NCI-H345 (cell line): ENCODE measurements at places on chromosomes 4 and X.

- no peak for DNase-seq
Measured at GRCh38 chrX:116384406-116384954, 51.9 kb upstream of the SLC6A14 start.

DNA sequence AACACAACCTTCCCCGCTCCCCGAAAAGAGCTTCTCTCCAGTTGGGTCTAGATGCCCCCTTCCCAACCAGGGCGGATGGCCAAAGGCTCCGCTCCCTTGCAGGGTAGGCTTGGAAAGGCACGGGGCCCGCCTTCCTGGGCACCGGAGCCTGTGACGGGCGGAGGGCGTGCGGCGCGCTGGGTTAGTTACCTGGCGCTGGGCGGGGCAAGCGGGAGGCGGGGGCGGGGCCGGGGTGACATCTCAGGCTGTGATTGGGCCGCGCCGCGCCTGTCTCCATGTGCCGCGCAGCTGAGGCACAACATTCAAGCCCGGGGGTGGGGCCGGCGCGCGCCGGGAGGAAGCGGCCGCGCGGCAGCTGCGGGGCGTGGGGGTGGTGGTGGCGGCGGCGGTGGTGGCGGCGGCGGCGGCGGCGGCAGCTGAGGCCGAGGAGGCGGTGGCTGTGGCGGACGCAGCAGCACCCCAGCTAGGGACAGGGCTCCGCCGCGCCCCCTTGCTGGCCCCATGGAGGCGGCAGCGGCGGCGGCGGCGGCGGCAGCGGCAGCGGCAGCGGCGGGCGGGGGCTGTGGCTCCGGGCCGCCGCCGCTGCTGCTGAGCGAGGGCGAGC, at the start of gene REPS2:
REPS2 (plus strand) TSS at position 298 of the 604 bp plus-strand sequence; CDS start at position 502, 204 bp downstream.
- peak; percentile 88 for DNase-seq

DNA sequence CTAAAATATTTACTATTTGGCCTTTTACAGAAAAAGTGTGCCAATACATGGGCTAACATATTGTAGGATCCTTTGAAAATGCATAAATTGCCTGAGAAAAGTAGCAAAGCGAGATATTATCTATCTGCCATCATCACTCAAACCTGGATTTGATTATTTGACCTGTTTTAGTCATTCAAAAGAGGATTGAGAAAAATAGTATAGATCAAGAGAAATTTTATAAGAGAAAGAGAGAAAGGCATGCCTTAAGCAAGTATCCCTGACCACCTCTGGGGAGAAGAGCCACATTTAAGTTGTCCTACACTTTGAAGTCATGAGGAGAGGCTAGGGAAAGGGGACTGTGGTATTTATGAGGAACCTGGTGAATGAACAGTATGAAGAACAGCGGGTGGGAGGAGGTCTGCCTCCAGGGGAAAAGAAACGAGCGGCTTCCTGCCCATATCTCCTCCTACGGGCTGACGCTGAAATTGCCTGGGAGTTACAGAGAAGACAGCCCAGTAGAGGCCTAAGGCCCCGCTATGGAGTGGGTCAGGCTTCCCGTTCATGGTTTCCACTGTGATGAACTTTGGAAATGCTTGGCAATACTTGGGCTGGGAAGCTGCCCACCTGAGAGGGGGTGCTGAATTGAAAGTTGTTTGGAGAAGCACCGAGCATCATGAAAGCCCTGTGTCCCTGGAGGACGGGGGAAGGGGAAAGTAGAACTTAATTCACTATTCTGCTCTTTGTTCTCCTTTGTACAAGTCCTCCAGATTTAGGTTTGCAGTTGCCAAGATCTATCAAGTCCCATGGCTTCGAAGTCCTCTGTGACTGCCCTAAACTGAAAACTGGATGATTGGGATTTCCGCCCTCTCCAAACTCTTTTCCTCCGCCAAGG, 106.9 kb upstream of the ACSL4 start:
- DNase-seq, result no peak

- DNase-seq, result peak; percentile 21
Measured at GRCh38 chrX:149527705-149528104, 13.1 kb upstream of the EOLA1 start.

GRCh38 chr4:20278195-20278594, 26.5 kb downstream of the SLIT2 start:
- DNase-seq, result no peak

DNA sequence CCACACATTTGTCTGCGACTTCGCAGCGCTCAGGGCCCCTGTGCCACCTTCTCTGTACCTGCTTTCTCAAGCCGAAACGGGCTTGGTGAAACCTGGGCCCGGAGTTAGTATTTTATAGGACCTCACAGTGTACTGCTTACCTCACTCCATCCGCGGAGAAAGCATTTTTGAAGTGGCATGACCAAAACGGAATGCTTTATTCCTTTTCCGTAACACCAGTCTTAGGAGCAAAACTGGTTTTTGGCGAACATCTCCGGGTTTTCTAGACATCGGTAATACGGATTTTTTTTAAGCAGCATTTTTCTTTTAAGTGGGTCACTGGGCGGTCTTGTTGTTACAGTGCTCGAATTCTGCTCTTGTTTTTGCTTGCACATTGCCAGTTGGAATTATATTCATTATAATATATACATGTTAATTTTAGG, 3.6 kb downstream of the ZIC3 start:
- no peak for DNase-seq

GRCh38 chr4:183966371-183966770, 61.3 kb downstream of the STOX2 start:
- DNase-seq, result no peak

DNA sequence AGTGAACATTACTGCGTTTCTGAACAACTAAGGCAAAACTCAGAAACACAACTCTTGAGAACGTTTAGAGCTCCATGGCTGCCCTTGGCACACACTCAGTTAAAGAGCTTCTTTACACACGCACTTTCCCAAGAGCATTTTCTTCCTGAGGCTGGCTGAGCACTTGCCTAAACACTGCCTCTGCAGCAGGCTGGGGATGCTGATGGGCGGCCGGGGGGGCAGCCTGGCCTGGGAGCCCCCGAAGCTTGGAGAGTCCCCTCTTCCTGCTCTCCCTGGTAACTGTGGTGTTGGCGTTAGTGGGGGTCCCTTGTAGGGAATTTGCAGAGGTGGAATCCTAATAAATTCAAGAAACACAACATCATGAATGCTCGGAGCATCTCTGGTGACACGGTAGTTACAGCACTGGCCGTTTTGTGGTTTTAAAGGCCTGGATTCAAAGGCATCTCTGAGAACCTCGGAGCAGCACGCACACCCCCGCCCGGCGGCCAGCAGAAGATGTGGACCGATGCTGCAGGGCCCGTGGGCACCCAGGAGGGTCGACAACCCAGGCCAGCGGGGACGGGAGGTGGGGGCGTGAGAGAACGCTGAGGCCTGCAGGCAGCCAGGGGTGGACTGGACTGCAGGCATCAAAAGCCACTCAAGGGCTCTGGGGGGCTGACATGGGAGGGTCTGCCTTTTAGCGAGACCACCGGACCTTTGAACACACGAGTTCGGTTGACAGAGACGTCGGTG, 45.4 kb downstream of the FGFRL1 start:
- no peak for DNase-seq

DNA sequence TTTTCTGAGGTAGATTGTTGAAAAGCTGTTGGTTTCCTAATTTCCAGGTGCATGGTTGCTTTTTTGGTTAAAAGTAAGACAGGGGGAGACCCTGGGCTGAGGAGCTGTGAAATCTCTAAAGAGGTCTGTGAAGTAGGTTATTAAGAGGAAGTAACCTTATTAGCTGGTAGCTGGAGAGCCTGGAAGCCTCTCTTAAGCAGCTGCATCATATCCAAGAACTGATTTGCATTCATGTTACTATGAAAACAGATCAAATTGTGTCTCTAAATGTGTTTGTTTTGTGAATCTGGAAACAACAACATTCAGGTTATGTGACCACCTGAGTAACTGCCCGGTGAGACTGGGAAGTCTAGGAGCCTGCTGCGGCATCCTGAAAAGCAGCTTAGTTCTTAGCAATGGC, 54.1 kb downstream of the ARHGAP10 start:
- DNase-seq, result no peak
